Psoas muscle (tissue), 8 donors: ENCODE measurements at places on chromosomes 12 and 14.

DNA sequence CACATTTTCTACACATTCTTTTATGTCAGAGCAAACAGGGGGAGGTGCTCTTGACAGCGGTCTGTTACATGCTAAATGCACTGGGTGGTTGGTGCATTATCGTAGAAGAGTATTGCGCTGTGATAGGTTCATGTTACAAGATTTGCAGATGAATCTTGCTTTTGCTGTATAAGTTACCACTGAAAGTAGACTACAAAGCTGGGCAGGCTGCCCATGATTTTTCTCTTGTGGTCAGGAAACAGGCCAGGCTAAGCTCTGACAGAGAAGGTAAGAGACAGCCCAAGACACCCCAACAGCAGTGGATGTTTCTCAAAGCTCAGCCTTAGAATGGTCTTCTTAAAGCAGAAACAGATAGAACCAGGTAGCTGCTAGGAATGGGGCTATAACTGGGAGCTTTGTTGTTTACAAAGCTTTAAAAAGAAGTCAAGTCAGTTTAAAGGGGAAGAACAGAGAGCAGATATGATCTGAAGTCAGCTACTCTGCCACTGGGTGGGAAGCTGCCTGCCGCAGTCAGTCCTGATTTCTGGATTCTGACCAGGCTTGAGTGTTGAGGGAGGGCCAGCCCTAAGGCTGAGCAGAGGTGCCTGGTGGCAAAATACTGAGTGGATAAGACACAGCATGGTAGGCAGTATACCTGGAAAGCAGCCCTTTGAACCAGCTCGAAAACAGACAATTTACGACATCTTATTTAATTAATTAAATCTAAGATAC is 9.4 kb downstream of the KCNA1 start:
- no peak for DNase-seq

DNA sequence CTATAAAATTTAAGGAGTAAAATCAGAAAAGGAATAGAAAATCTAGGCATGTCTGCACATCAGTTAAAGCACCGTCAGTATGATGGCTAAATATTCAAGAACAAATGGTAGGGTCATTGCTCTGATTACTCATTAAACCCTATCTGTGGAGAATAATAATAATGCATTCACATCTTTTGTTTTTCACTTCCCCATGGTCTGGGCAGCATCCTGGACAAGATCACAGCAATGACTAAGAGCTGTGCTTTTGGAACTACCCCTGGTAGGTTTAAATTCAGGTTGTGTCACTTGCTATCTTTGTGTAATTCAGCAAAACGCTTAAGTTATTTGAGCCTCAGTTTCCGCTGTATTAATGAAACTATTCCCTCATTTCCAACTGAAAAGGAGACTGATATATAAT is 33.1 kb downstream of the C12orf42 start:
- no peak for DNase-seq

GRCh38 chr14:63155511-63156185 is 48.6 kb upstream of the RHOJ start:
- no peak for DNase-seq

DNA sequence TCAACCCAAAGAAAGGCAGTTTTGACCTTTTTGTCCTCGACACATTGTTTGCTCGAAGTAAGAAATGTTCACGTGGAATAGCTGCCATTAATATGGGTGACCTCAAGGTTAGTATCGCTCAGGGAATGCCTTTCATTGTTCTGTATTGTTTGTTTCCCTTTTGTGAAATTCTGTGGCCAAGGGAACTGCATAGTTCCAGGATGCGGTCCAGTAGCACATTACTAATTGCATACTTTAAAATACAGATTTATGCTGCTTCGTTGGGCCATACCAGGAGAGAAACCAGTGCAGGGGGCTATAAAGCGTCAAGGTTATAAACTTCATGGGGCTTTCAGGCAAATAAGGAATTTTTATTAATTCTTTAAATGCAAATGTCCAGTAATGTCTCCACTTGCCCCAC is 73.3 kb upstream of the USP44 start:
- no peak for DNase-seq

DNA sequence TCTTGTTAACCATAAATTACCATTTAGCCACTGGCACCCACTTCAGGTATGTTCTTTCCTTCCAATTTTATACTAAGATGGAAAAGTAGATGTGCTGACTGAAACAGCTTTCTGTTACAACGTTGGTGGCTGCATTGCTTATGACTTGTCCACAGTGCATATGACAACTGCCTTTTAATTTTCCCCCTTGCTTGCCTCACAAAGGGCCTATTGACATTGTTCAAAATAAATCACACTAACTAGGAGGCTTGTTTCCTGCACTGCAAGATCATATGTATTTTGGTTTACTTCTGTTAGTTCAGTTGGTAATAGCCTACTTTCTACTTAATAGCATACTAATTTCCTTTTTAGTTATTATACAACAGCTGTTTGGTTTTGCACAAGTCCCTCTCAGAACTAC is 55.4 kb downstream of the SCAF11 start:
- DNase-seq = no peak

DNA sequence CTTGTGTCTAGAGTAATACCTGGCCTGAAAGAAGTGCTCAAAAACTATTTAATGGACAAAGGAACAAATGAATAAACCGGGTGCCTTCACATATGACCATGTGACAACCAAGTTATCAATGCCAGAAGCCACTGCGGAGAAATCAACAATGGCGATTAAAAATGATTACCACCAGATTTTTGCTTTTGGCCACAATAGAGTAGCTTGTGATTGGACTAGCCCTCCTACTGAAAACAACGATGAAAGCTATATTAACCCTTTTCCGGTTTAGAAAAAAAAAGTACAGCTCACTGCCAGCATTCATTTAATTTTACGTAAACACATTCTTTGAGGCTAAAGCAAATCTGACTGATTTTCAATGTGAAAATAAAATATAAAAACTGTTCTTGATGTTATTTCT is 41.6 kb upstream of the TTC7B start:
- no peak for DNase-seq

GRCh38 chr12:100913872-100914592 is 119.5 kb downstream of the ANO4 start:
- no peak for DNase-seq
